ENCODE measurements at places on chromosomes 16 and 17. TPM values are rescaled to one million over a fixed set of nuclear protein-coding genes. Genes with fewer than 3 reads are reported as not detected.

DNA sequence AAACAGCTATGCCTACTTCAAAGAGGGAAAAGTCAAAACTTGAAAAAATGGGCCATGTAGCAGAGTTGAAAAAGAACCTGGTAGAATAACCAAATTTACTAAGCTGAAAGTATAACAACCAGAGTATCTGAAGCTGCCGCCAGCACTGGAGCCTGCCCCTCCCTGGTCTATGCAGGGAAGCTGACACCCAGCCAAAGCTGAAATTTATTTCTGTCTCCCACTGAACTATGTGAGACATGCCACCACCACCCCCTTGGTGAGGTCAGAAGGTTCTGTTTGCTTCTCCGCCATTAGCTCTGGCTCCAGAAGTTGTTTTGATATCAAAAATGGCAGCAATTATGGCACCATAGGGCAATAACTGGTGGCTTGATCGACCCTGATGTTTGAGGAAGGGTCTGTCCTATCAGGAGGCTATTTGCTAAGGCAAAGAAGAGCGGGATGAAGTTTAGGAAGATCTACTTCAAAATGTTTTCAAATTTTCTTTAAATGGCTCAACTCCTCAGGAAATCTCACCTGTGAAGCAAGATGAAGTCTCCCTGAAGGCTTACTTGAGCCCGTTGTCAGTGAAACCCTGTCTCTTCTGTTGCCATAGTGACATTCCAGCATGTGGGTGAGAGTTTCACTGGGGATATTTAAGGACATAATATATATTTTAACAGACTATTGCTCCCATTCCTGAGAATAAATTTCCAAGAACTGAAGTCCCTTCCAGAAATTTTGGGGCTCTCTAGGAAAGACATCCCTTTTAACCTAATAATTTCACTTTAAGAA, 122.0 kb downstream of the COPRS start:
- no peak for DNase-seq

GRCh38 chr17:31266042-31266441, 31.0 kb downstream of the OMG start:
- no peak for DNase-seq

DNA sequence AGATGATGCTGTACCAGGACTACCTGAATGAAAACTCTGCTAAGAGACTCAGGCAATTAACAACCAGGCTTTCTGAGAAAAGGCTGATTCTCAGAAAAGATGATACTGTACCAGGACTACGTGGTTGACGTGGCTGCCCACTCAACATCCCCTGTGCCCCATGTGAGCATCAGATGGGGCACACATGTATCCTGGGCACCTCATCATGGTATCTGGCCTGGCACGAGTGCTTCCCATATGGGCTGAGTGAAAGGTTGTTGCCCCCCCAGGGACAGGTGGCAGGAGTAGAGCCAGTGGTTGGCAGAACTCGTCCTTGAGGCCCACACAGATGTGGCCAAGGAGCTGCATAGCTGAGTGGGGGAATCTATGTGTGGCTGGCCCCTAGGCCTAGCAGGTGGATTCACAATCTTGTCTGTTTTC, 3.5 kb upstream of the CES4A start:
- DNase-seq, result no peak

ZNF174 gene
- total RNA-seq, result 9.5 TPM

DNA sequence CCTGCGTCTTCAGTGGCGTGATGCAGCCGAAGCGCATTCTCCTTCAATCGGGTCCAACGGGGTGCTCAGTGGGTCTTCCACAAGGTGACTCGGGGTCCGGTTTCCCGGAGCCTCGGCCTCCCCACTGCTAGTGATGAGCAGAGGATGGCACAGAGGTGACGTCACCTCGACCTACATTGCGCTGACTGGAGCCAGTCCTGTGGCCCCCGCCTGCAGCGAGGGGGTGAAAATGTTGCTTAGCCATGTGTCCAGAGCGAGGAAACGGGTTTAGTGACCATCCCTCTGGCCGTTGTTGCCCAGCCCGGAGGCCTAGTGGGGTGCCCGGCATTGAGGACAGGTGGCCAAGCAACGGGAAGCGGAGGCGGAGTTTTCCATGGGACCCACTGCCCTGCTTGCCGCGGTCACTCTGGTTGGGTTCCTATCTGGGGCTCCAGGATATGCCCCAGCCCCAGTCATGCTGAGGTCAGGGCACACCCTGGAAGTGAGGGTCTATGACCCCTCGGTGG, 190.6 kb upstream of the CIBAR2 start:
- DNase-seq, result no peak

- peak; percentile 66 for DNase-seq
Observed at GRCh38 chr16:83878838-83879237, 20.1 kb upstream of the MLYCD start.

- DNase-seq, result no peak
Observed at GRCh38 chr16:24553983-24554382, 14.6 kb downstream of the RBBP6 start.

GRCh38 chr17:49524473-49525359, 29.6 kb downstream of the NGFR start:
- no peak for DNase-seq

DNA sequence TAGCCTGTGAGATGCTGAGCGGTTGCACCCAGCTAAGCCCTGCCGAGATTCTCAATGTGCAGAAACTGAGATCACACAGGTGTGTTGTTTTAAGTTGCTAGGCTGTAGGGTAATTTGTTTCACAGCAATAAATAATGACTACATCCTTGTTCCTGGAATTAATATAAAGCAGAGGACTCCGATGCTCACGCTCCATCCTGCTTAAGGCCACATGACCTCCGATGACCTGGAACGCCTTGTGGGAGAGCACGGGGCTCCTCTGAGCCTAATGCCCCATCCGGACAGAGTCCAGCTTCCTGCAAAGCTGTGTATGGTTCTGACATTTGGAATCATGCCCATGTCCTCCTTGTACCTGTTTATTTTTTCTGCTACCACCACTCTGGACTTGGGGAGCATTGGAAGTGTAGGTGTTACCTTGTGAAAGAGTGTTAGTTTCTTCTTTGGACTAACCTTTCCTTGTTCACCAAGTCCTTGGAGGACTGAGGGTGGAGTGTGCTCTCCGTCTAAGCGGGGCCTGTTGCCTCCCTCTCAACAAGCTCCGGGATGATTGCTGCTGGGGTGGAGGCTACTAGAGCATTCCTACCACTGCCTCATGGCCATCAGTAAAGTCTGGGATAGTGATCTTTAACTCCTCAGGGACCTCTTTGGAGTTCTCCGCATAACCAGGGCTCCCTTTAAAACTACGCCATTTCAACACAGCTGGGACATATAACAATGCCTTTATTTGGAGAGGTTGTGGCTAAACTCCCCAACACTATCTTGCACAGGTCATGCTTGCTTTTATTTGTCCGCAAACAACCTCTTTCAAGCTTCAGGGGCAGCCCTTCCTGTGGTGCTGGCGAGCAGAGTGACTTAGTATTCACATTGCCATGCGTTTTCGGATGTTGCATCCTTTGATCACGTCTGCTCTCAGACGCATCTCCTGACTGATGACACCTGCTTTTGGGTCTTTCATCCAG, 125.4 kb downstream of the IRX3 start:
- no peak for DNase-seq

GRCh38 chr17:83074486-83075223, 4.8 kb upstream of the METRNL start:
- no peak for DNase-seq

- no peak for DNase-seq
Observed at GRCh38 chr16:11263737-11264136, 5.4 kb downstream of the TNP2 start.

DNA sequence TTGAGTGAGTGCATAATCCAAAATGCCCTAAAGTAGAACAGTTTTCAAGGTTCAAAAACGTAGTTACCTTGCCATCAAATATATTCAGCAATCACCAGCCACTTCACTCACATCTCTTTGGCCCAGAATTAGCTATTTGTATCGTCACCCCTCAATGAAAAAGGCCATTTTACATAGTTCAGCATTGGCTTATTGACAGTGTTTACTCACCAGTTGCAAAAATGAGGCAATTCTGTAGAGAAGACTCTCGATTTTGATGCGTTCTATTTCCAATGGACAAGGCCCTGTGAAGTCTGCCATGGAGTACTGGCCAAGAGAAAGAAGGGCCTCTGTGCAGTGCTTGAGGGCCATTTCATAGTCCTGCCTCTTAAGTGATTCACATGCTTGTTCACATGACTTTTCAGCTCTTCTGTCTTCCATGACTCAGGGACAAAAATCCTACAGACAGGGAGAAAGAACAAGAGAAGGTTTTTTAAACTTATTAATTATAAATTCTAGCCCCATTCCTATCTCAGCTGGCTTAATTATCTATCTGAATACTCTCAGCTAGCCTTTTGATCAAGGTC, 26.5 kb downstream of the HELZ start:
- no peak for DNase-seq

KCNJ2 gene
- total RNA-seq, result 0.36 TPM

GRCh38 chr16:56936491-56936890, 4.5 kb downstream of the HERPUD1 start:
- DNase-seq, result no peak

DNA sequence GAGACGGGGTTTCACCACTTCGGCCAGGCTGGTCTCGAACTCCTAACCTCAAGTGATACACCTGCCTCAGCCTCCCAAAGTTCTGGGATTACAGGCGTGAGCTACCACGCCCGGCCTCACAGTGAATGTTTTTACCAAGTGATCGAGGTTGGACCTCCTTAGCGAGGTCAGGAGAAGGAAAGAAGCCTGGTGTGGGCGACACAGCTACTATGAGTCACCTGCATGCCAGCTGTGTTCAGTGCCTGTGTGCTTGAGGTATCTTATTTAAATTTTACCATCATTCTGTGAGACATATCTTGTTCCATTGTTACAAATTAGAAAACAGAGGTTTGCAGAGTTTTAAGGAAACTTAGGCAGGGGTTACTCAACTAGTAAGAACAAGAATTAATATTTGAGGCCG, 174.8 kb upstream of the DYNLRB2 start:
- DNase-seq, result no peak

- no peak for DNase-seq
Observed at GRCh38 chr17:283911-284675, 68.5 kb downstream of the RPH3AL start.

- no peak for DNase-seq
Observed at GRCh38 chr16:6498858-6499257, 833.8 kb upstream of the RBFOX1 start.

GRCh38 chr17:54956791-54957190, 11.7 kb downstream of the COX11 start:
- DNase-seq, result no peak

DNA sequence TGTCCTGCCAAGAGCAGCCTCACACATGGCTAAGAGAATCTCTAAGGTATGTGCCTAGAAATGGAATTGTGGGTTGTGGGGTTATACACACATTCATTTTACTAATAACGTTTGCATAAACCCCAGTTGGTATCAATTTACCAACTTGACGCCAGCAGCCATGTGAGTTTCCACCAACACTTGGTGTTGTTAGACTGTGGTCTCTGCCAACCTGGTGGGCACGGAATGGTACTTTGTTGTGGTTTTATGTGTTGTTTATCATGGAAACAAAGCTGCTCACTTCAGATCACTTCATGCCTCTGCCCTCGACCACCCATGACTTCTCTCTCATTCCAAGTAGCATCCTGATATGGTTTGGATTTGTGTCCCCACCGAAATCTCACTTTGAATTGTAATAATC, 152.0 kb upstream of the CDC42EP4 start:
- no peak for DNase-seq

- DNase-seq, result peak; percentile 38
Observed at GRCh38 chr17:8994319-8994718, 27.0 kb upstream of the NTN1 start.

HOXB7 gene
- total RNA-seq, result not detected

DNA sequence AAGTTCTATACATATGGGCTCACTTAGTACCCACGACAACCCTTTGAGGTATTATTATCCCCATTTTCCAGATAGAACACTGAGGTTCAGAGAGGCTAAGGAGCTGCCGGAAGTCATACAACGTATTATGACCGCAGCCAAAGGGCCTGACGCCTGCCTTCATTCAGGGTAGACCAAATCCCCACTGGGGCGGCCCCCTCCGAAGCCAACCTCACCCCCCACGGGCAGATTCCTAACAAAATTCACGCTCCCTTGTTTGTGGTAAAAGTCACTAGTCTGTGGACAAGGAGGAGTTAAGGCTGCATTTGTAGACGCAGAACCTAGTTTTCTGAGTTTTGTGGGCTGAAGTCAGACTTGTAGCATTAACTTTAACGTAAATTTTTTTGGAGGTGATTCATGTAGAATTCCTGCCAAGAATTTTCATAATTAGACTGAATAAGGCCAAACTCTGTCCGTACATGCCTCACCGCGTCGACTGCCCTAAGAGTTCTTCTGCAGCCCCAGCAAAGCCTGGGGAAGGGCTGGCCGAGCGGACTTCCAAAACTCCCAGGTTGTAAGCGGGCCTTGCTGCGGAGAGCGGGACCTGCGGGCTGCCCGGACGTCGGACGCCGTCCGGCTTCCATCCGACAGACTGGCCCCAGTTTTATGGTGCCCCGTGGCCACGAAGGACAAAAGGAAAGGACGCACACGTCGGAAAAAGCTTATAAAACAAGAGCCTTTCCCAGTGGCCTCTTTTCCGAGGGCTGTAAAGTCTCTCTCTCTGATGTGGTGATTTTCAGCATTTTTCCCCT, 75.7 kb downstream of the NXN start:
- peak; percentile 66 for DNase-seq

C17orf113 gene
- 0.62 TPM for total RNA-seq

- no peak for DNase-seq
Observed at GRCh38 chr17:1711804-1712203, 1.6 kb upstream of the TLCD2 start.

TMC7 gene
- 6.9 TPM for total RNA-seq

- DNase-seq, result peak; percentile 76
Observed at GRCh38 chr16:19595043-19595767, 39.7 kb downstream of the VPS35L start.

DNA sequence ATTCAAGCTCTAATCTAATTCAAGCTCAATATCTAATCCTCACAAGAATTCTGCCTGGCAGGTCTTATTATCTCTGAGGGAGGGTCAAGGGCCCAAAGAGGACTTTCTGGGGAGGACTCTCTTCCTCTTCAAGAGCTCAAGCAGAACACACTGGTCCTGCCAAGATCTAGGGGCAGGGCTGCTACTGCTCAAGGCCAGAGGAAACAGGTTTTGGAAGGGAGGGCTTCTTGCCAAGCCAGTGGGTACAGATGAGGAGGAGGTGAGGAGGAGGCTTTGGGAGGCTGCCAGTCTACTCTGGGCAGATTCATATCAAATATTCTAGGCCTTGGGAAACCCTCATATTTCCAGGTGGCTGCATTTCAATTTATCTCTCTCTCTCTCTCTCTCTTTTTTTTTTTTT, 51.8 kb upstream of the IL34 start:
- DNase-seq, result peak; percentile 54
